ENCODE measurements at places on chromosomes 2 and 18.

DNA sequence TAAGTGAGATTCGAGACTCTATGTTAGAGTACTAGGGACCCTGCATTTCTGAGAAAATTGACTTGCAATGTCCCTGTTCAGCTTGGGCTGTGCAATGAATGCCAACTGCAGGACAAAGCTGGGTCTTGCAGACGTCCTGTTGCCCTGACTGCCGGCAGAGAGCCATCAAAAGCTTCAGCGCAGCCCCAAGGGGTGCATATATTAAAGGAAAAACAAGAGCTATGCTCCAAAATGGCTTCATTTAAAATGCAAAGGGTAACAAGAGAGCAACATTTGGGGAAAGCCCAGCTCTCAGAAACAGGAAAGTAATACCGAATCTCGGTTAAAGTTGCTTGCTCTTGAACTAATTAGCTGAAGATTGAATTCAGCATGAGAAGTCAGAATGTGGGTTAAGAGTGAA, 110.9 kb upstream of the PNPT1 start:
- no peak for DNase-seq

GRCh38 chr18:23626451-23627279, 36.0 kb downstream of the ANKRD29 start:
- no peak for DNase-seq

DNA sequence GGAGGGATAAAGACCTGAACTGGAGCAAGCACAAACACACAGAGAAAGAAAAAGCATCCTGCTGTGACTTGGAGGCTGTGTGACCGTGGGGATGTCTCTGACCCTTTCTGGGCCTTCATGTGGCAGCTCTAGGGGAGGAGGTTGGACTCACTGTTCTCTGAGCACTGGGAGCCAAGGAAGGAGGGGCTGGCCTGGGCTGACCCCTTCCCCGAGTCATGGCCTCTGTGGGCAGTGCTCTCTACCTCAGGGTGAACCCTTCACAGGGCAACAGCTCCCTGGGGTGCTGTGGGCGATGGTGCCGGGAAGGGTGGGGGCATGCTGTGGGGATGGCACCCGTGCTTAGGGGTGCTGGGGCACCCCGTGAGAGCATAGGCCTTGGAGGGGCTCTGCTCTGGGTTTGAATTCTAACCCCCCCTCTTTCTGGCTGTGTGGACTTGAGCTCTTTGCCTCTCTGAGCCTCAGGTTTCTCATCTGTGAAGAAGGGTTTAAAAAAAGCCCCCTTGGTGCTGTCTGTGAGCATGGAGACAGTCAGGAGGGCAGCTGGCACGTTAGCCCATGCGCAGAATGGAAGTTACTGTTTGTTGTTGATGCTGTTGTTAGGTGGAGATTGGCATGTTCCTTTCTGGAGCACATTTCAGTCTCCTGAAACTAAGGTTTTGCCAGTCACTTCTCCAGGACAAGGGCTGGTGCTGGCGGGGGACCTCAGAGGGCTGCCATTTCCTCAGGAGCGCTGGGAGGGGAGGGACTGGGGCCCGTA, 700 bp downstream of the TOGARAM2 start:
- no peak for DNase-seq

GRCh38 chr2:64807417-64807816, 153.7 kb upstream of the SERTAD2 start:
- DNase-seq = peak; percentile 18

GRCh38 chr2:111638274-111638877, 245.6 kb downstream of the ANAPC1 start:
- no peak for DNase-seq

DNA sequence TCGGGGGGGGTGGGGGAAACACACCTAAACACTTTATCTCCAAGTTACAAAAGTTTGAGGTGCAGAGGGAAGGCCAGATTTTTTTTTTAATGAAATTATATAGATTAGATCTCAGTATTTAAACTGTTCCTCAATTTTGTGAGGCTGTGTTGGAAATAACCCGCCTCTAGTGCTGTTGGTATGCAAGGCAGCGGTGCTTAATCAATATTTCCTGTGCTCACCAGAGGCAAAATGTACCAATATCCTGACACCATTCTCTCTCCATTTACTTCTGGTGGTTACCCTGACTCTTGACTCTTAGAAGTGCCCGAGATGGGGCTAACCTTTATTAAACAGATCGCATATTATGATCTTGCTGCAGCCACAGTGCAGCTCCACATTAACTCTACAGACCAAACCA, 54.8 kb upstream of the EML6 start:
- DNase-seq = no peak

DNA sequence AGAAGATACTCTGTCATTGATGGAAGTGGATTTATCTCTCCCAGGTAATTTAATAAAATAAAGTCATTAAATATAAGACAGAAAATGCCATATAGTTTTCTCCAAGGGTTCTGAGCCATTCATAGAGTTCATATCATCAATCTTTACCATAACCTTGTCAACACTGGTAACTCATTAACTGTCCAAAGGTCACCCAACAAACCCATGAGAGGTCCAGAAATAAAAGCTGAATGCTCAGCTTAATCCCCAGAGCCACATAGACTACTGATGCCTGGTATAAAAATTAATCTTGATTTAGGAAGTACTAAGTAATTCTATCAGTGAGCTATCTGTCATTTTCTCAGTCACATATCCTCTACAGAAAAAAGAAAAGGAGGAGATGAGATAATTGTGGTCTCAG, 903.0 kb upstream of the DDX18 start:
- no peak for DNase-seq

DNA sequence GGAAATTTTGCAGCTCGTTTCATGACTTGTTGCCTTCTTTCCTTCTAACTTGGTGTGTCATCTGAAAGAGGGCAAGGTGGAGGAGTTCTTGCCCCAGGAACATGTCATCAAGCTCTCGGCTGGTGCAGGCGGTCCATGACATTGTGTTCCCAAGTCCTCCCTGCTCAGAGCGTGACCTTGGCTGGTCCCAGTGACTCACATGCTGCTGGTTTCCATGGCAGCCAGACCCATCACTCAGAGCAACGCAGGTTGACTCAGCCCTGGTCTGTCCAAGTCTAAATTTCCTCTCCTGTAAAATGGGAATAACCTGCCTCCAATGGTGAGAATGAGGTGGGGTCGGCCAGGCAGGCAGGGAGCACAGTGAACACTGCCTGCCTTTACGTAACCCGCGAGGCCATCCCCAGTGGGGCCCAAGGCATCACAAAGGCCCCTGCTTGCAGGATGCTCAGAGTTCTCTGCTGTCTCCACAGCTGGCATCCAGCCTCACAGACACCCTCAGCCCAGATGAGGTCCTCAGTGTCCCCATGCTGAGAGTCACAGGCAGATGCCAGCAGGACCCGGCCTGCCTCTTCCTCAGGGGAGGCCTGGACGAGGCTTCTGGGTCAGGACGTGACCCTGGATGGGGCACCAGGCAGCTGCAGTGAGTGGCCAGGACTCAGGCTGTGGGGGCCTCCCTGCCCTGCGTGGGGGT, 143.7 kb downstream of the TPO start:
- no peak for DNase-seq

- DNase-seq = no peak
Measured at GRCh38 chr2:119218478-119219064, 5.1 kb upstream of the STEAP3 start.

DNA sequence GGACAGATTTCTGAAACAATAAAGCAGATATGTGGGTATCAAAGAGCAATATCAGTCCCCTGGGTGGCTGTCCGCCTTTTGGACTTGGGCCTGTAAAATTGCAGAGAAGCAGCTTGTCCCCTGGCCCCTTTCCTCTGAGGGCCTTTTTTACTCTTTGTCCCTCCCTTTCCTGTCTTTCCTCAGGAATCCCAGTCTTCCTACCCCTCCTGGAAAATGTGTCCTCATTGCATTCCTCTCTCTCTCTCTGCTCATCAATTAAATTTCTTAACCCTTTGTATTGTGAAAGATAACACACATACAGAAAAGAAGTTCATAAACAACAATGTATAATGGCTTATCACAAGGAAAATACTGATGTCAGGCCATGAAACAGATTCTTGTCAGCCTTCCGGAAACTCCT, 3.0 kb upstream of the GRB14 start:
- DNase-seq = no peak

DNA sequence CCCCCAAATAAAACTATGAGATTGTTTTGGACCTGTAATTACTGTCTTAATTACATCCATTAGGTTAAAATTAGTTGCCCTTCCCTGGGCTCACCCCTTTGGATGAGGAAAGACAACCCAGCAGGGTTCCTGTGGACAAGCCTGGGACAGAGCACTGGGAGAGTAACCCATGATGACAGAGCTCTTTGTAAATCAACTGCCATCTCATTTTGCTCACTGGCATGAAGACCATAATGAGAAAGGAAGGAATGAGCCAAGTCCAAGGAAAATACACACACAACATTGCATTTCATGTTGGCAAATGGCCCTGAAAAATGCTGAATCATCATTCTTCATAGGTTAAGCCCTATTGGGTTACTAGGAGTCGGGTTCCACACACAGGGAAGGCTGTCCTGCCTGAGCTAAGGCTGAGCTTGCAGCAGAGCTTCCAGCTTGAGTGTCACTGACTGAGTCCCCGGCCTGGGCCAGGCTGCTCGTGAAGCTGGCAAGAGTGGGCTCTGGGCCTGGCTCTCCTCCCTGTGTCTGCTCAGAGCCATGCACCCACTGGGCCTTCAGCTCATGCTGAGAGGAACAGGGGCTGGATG, 94.1 kb upstream of the ACAA2 start:
- no peak for DNase-seq

DNA sequence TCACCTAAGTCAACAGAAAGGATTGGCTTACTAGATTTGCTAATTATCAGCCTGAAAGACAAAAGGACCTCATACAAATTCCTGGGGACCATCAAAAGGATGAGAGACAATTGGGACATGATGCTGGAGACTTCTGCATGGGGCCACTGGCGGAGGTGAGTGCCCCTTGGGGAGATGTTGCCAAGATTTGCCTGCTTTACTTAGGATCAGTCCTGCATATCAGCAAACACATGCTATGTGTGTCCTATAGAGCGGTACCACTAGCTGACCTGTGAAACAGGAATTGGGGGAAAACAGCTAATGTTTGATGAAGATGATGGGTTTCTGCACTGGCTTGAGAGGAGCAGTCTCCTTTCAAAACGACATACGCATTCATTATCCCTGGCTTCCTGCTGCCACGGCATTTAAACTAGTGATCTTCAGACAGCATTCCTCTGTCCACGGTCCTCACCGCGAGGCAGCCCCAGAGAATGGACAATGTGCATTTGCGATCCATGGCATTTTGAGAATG, 104.2 kb downstream of the TGIF1 start:
- DNase-seq = no peak

DNA sequence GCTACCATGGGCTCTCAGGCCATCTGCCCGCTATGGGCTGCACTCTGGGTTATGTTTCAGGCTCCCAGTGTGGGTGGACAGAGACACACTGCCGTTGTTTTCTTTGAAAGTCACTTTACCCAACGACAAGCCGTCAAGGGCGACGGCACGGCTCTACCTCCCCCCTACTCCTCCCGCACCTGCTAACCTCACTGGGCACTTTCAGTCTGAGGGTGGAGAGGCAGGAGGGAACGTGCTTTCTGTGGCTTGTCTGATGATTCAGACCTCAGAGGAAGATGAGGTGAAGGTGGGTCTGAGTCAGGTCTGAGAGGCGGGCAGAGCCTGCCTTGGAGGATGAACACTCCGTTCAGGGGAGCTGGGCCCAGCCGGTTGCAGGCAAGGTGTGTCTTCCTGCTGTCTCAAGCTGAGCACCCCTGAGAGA, 147.6 kb upstream of the HDAC4 start:
- peak; percentile 44 for DNase-seq

GRCh38 chr2:217799563-217800432, 203.0 kb downstream of the TNS1 start:
- DNase-seq = no peak

DNA sequence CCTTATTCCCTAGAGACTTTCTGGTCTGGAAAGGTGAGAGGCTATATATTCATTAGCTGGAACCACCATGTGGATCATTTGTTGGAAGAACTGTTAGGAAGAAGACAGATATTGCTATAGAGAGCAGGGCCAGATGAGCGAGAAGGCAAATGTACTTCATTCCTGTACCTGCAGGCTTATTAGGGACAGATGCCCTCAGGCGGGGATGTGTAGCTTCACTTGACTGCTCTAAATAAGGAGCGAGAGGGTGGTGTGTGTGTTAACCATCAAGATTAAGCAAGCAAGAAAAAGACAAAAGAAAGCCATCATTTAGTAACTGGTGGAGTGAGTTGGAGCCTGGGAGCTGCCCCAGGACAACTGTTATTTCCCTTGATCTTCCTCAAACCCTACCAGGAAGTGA, 36.4 kb downstream of the NEDD4L start:
- no peak for DNase-seq

DNA sequence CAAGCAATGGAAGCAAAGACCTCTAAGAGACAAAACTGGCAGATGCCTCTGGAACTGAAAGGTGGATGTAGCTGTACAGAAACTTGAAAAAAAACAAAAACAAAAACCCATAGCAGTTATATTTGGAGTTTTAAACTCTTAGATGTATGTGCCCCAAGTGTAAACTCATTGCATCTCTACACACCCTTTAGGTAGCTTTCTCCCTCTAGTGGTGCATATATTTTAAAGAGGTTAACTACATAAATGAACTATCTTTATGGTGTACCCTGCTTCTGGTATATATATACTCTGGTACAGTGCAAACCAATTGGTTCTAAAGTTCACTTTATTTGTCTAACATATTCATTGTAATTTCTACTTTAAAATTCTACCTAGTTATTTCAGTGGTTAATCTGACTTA, 518.2 kb downstream of the NRXN1 start:
- DNase-seq = no peak

DNA sequence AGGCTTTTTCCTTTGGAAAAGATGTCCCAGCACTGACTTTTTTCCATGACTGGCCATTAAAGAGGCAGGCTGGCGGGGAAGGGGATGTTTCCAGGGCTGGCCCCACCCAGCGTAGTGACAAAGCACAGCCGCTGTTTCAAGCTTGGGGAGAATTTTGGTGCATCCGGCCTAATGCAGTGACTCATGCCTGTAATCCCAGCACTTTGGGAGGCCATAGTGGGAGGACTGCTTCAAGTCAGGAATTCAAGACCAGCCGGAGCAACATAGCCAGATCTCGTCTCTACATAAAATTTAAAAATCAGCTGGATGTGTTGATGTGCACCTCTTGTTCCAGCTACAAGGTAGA, 78.0 kb upstream of the SH3BP4 start:
- no peak for DNase-seq
